ENCODE measurements at places on chromosomes 5 and 9.

DNA sequence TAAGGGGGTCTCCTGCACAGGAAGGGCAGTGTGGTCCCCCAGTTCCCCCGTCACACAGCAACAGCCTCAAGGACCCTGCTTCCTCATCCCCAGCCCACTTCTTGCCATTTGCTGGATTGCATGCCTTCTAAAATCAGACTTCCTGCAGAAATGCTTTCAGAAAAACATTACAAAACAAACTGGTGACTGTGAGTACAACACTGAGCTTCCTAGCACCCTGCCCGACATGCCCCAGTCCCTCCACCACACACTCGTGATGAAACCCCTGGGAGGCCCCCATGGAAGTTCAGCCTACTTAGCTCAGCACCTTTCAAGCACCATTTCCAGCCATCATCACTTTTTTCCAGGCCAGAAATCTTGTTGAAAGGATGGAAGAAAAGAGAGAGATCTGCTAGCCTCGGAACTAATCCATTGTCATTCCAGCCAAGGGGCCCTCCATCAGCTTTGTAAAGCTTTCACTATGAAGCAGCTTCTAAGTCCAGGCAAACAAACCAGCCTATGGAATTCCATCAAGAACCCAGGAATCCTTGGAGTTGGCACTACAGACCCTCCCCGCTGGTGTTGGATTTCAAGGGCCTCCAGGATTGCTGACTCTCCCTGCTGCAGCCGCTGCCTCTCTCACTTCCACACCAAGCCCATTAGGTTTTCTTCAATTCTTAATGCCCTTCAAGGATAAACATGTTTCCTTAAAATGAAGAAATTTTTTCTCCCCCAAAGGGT lies 114.6 kb downstream of the C5orf15 start:
- DNase-seq, result no peak

DNA sequence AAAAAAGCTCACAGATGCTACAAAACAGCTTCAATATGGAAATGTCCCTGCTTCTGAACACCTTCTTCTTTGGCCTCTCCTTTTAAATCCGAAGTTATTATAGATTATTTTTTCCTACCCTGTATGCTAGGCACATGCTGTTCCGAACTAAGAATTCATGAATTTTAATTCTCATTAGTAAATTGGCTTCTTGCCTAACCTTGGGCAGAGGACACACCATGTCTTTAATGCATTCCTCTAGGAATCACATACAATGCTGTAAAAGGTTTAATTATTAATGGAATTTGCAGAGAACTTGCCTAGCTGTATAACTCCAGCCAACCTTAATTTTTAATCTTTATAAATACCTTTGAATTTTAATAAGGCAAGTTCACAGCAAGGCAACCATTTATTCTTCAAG lies 234.4 kb downstream of the NTRK2 start:
- DNase-seq, result no peak

- DNase-seq, result no peak
Observed at GRCh38 chr5:154273028-154273617, 82.6 kb downstream of the GALNT10 start.

- DNase-seq, result no peak
Observed at GRCh38 chr9:89743573-89744254, 138.9 kb downstream of the GADD45G start.

GRCh38 chr9:137055385-137056364 lies 1.8 kb upstream of the ENTPD2 start:
- peak; percentile 71 for DNase-seq

GRCh38 chr5:127988146-127988760 lies 95.3 kb upstream of the SLC12A2 start:
- peak; percentile 56 for DNase-seq

DNA sequence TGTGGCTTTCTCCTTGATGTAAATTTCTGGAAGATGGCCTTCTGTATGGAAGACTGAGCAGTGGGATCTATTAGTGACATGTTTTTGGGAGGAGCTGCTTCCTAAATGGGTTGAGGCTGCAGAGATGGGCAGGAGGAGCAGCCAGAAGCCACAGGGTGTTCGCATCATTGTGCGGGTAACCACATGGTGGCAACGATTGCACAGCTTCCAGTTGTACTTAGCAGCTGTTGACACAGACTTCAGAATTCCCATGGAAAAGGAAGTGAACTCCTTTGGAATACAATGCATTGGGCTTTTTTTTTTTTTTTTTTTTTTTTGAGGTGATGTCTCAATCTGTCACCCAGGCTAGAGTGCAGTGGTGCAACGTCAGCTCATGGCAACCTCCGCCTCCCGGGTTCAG lies 297.3 kb downstream of the NR3C1 start:
- DNase-seq, result no peak

- no peak for DNase-seq
Observed at GRCh38 chr9:6230037-6230780, 14.6 kb downstream of the IL33 start.

DNA sequence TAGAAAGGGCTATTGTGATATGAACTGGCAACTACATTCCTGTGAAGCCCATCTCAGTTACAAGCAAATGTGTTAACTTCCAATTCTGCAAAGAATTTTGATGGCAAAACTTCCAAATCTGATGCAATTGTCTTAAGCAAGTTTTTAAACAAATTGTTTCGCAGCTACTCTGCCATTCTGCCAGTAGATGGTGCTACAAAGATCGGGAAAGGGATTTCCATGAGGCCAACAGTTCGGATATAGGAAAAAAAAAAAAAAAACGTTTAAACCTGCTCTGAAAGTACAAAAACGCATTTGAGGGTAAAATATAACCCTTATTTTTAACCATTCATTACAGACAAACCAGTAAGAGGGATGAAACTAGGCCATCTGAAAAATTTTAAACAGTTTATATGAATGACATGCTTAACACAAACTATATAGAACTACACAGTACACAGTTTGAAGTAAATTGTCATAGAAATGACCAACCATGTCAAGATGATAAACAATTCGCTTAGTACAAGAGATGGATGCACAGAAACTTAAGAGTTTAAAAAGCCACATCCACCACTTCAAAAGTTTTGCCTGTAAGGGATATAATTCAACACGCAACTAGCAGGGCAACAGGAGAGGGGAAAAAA lies 2.2 kb downstream of the HNRNPA0 start:
- DNase-seq, result peak; percentile 66

DNA sequence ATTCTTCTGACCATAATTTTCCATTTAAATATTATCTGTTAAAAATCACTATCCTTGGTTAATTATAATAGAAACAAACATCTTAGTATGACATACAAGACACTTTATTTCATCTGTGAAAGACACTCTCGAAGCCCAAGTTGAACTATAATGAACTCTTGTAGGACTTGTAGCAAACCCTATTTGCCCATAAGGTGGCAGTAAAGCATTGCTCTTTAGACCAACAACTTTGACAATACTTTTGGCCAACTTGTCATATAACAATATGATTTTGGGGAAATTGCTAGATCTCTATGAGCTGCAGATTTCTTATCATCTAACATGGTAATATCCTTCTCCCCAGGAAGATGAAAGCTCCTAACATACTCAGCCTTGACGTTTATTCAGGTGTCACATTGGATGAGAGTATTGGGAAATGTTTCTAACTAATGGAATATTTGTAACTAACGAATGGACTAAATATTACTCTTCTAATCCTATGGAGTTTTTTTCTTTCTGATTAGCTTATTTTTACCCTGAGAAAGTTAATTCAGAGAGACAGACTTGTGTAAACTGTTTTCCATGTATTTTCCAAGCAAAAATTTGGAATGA lies 11.0 kb downstream of the SPINK14 start:
- peak; percentile 8 for DNase-seq

DNA sequence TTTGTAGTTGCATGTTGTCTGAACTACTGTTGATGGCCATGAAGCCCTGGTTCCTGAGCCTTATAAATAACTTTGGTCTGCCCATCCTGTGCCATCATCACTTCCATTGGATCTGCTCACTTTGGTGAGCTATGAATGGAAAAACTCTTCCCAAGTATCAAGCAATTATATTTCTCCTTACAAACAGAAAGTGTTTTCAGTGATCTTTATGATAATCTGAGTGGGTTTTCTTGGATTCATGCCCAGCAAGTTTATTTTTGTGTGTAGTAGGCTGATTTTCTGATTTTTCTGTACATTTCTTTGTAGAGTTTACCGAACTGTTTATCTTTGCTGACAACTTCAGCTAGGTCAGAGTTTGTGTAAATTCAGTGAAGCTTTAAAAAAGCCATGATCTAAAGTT lies 31.0 kb downstream of the CAMK4 start:
- no peak for DNase-seq

GRCh38 chr9:34987160-34987901 lies 2.2 kb upstream of the DNAJB5 start:
- DNase-seq, result no peak

DNA sequence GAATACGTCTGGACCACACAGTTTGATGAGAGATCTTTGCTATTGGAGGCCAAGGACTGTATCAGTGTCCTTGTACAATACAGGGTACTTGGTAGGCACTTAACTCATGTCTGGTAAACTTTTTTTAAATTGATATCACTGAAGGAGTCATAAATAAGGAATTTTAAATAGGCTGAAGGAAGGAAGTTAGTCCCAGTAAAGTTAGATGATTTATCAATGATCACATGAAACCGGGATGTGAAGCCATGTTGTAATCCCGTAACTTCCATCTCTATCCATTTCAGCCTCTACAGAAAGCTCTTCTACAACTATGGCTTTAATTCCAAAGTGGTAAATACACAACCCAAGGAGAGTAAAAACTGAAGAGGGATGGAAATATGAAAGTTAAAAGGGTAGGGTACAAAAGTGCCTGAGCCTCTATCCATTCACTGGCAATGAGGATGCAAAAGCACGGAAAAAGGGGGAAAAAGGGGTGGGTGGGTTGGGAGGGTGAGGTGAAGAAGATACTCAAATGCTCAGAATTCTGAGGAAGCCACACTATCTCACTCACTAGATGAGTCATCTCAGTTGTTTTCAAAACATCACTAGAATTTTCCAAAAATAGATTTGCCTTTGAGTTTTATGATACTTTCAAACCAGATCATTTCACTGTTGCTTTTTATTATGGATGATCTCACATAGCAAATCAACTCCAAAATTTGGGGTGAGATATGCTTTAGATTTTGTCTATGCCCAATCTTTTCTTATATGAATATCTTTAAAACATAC lies 1053.5 kb downstream of the NR2F1-AS1 start:
- no peak for DNase-seq

DNA sequence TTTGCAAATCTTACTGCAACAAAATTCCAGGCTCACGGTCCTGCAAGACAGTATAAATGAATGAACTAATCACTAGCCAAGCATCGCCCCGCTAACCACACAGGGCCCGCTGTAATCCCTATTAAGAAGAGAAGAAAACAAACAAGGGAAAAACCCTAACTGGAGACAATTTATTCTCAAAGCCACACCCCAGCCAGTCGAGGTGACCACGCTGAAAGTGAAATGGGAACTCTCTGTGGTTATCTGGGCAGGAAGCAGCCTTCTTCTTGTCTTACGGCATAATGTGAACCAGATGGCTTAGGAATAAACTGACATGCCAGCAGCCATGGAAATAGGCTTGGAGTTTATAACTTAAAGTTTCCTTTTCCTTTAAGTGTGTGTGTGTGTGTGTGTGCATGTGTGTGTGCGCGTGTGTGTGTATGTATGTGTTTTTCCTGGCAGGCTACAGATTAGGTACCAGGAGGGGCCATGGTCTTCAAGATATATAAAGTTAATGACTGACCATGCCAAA lies 120.2 kb downstream of the SEMA6A start:
- DNase-seq, result peak; percentile 83

DNA sequence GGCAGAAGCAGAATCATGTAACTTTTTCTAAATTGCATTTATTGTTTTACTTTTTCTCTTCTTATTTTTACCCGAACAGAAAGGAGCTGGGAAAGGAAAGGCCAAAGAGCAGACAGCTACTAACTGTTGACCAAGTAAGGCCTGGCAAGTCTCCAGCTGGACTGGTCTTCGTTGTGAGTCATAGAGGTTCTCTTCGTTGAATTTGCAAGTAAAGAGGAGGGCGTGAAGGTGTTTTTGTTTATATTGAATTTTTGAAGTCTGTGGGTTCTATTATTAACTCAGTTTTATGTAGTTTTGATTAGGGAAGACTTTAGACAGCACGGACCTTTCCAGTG lies 416.5 kb upstream of the CCNH start:
- DNase-seq, result no peak

- no peak for DNase-seq
Observed at GRCh38 chr9:134826336-134827285, 54.0 kb upstream of the FCN2 start.

- DNase-seq, result no peak
Observed at GRCh38 chr5:161507591-161507990, 38.9 kb downstream of the GABRB2 start.

DNA sequence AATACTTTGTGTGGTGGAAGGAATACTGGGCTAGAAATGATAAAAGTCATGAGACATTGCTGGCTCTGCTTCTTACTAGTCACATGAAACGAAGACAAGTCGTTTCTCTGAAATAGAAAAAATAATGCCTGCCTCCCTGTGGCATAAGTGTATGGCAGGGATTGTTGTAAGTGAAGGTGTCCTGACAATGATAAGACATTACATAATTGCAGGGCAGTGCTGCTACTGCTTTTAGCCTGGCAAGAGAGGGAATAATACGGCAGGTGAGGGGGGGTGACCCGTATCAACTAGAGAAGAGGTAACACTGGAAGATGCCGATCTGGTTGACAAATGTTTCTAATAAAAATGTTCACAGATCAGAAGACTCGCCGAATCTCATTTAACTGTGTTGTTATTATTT lies 314.3 kb downstream of the KIAA0825 start:
- DNase-seq, result no peak

DNA sequence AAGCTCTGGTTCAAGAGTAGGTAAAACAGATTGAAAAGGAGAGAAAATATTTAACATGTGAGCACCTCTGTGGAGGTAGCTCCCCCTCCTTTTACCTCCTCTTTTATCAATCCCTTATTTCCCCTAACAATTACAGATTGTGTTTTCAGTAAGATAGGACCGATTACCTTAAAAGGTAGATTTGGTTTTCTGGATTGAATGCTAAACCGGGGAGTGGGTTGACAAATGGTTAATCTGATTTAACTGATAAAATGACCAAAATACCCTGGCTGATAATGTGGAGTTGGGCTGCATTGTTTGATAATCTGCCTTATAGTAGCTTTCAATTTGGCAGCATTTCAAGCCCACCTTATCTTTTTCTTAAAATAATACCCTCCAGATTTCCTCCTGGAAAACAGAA lies 83.9 kb downstream of the EGFLAM start:
- DNase-seq, result no peak

GRCh38 chr5:110008131-110008530 lies 318.4 kb downstream of the MAN2A1 start:
- no peak for DNase-seq

- no peak for DNase-seq
Observed at GRCh38 chr9:112349008-112349333, 15.6 kb upstream of the PTBP3 start.

GRCh38 chr5:120602033-120602432 lies 137.9 kb downstream of the PRR16 start:
- no peak for DNase-seq
